ENCODE measurements at places on chromosomes 6 and 20.

DNA sequence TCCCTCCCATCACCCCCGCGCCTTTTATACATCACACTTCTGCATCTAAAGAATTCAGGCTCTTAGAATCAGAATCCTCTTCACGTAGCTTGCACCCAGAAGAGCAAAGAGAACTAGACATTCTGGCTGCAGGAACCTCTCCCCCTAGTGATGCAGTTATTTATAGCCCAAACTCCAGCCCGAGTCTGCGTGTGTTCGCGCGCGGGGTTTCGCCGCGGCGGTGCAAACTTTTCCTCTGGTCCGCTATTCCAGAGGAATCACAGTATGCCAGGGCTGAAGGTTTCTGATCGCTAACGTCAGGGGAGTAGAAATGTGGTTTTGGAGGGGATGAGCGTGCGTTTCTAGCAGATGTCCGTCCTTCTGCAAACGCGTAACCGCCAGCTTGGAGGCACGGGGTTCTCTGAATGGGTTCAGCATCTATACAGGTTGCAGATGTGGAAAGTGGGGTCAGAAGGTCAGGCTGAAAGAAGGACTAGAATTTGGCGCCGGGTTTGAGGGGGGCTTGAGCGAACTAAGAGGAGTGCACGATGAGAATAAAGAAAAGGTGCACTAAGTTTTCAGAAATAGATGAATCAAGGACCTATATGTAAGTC is 1.8 kb downstream of the EPHA7 start:
- no peak for DNase-seq

GRCh38 chr20:3820901-3821727 is 767 bp downstream of the AP5S1 start:
- no peak for DNase-seq

DNA sequence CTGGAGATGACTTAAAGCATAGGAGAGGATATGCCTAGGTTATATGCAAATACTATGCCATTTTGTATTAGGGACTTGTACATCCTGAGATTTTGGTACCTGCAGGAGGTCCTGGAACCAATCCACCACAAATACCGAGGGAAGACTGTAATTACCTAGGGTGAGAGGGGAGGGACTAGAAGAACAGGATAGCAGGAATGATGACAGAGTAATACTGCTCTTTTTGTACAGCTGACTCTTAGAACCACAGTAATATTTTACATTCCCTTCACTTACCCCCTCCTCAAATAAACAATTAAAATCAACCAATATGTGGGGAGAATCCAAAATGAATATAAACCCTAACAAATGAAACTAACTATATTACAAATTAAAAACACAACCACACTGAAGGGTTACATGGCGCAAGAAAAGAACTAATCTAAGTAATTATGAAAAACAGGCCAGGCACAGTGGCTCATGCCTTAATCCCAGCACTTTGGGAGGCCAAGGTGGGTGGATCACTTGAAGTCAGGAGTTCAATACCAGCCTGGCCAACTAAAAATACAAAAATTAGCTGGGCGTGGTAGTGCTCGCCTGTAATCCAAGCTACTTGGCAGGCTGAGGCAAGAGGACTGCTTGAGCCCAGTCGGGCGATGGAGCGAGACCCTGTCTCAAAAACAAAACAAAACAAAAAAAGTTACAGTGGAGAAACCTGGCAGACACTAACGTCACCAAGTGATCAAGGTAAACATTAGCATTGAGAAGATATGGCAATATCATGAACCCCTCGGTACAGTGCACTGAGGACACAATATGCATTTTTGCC is 37.1 kb downstream of the MAP1LC3A start:
- DNase-seq, result no peak

- no peak for DNase-seq
Measured at GRCh38 chr6:37134396-37135191, 35.4 kb upstream of the PIM1 start.

GRCh38 chr6:29925321-29925720 is 17.0 kb upstream of the HLA-A start:
- DNase-seq, result no peak

DNA sequence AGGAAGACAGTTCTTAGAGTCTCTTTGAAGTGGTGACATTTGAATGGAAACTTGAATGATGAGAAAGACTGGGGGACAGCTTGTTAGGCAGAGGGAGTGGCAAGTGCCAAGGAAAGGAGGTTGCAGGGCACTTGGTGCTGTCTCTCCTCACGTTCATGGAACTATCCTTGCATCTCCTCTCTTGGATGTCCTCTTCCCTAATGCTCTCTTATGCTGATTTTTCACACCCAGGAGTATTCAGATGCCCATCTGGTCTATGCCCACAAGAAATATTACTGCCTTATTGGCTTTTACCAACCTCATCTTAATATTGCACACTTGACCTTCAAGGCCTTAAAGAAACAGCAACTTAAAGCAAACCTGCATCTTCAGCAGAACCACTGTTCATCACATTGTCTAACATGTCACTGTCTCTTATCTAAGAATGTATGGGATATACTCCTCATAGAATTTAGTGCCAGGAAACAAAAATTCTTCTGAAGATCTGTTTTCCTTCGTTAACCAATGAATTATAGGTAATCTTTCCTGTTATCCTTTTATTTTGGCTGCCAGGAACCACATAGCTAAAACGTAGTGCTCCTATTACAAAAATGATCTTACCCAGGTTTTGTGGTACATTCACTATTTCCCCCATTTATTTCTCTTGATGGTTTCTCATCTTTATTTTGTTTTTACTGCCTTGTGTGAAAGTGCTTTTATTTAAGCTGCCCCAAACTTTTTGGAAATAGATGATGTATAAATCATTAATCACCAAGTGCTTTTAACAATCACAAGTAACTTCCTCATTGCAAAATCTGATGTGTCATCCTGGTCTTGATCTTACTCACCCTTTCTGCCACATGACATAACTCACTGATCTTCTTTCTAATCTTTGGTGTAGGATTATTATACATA is 12.8 kb downstream of the RGS17 start:
- DNase-seq, result no peak

- peak; percentile 18 for DNase-seq
Measured at GRCh38 chr6:148342350-148343046, at the start of gene SASH1. TSS of gene SASH1 (plus strand) at chr6:148342838. CDS start at chr6:148343068, 230 bp downstream.

DNA sequence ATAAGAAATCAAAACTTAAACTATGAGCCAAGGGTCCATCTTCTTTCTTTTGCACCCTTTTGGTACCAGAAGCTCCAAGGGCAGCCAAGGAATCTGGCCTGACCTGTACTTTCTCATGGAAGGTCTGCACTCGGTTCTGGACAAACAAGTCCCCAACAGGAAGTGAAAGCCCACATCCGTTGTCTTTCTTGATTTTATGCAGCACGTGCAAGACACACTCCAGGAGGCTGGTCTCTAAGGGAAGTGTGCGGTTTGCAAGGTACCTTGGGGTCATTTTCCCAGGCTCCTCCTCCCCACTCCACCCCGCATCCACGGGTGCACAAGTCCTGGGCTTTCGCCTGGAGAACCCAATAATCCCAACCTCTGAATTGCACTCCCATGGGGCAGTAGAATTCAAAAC is 101.9 kb downstream of the NFATC2 start:
- no peak for DNase-seq

DNA sequence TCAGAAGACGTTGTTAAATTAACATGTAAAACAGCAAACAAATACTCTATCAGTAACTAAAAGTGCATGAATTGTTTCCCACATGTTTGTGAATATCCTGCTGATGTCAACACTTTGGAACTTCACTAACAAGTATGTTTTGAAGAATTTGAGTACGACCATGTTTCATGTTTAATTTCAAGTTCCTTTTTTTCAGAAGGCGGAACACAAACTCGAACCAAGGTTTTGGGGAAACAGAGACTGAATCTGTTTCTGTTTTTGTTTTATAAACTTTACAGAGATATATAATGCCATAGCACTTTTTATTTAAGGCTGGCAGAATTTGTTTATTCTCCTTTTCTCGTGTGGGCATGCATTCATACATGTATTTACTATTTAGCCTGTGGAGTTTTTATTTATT is 509.3 kb upstream of the CITED2 start:
- DNase-seq, result no peak

DNA sequence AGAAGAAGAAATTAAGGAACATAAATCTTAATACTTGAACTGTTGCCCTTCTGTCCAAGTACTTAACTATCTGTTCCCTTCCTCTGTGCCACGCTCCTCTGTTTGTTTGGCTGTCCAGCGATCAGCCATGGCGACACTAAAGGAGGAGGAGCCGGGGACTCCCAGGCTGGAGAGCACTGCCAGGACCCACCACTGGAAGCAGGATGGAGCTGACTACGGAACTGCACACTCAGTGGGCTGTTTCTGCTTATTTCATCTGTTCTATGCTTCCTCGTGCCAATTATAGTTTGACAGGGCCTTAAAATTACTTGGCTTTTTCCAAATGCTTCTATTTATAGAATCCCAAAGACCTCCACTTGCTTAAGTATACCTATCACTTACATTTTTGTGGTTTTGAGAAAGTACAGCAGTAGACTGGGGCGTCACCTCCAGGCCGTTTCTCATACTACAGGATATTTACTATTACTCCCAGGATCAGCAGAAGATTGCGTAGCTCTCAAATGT is 17.1 kb downstream of the IRF4 start:
- DNase-seq, result peak; percentile 12

- no peak for DNase-seq
Measured at GRCh38 chr6:167050903-167051302, 51.7 kb downstream of the CEP43 start.

DNA sequence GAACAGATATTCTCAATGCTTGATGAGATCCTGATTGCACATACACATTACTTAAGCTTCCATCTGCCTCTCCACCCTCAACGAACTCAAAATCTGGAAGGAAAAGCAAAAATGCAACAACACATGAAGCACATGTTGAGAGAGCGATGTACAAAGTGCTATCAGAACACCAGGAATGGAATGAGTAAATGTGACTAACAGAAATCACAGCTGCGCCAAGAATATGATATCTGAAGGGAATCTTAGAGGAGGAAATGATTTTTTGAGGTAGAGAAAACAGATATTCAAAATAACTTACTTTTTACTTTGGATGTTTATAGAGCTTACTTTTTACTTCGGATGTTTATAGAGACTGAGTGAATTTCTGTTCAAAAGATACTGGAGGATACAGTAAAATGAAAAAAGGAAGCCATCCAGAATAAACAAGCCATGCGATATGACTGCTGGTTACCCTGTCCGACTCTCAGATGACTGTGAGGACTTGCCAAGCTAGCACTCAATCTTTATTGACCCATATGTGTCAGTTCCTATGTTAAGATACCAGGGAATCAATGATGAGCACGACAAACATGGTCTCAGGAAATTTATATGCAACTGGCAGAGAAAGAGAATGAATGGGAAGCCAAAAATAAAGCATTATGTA is 102.0 kb downstream of the SMLR1 start:
- no peak for DNase-seq

DNA sequence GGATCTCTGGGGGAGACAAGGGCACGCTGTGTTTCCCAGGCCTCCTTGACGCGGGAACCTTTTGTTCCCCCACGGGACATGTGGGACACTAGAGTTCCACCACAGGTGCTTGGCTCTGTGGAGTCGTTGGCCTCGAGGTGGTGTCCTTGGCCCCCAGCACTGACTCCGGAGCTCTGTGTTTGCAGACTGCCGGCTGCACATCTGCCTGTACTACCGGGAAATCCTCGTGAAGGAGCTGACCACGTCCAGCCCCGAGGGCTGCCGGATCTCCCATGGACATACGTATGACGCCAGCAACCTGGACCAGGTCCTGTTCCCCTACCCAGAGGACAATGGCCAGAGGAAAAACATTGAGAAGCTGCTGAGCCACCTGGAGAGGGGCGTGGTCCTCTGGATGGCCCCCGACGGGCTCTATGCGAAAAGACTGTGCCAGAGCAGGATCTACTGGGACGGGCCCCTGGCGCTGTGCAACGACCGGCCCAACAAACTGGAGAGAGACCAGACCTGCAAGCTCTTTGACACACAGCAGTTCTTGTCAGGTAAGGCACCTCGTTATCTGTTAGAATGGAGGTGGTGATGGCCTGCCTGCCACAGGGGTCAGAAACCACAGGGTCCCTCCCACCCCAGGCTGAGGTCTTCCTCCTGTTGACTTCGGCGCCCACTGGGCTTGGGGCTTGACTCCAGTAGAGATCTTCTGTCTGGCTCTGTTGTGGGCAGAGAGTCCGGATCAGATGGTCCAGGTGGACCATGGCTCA is 9.9 kb downstream of the IRF4 start:
- no peak for DNase-seq

- DNase-seq, result no peak
Measured at GRCh38 chr20:63521602-63522001, 1.0 kb downstream of the PPDPF start.

DNA sequence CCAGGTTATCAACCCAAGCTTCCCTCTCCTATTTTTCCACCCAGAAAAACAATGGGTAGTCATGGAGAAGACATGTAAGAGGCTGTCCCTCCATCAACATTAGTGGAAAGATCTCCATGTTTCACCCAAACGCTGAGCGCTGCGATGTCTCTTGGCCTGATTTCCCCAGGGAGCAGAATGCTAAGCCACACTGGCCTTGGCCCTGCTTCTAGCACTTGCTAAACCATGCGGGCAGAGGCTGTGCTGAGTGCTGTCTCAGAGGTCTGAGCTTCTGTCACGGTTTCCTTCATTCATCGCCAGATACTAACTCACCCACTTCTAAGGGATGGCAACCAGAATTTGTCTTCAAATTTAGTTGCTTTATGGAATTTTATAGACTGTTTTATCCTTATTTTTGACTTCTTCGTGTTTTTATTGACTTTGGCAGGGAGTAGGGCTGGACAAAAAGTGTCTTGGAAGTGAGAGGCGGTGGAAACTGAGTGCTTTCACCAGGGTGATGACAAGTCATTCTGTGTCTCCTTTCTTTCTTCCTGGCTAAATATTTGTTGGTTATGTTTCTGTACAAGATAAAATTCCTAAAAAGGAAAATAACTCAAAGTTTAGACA is 181.4 kb upstream of the UST start:
- no peak for DNase-seq

GRCh38 chr6:108810057-108810643 is 38.1 kb upstream of the ARMC2 start:
- no peak for DNase-seq

DNA sequence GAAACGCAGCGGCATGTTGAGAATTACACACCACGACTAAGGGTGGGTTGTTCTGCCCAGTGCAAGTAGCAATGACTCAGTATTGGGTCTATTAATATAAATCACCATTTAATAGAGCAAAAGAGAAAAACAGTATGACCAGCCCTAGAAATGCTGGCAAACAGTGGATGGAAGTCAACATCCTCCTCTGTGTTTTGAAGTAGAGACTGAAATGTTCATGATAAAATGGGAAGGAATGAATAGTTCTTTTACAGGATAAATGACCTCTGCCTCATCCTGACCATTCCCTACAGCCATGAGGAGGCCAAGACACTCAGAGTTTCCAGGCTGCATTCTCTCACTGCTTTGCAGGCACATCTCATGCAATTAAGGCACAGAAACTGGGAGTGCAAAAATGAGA is 111.8 kb downstream of the PSMB1 start:
- no peak for DNase-seq

GRCh38 chr6:5995949-5996713 is 10.6 kb downstream of the NRN1 start:
- DNase-seq, result peak; percentile 57

DNA sequence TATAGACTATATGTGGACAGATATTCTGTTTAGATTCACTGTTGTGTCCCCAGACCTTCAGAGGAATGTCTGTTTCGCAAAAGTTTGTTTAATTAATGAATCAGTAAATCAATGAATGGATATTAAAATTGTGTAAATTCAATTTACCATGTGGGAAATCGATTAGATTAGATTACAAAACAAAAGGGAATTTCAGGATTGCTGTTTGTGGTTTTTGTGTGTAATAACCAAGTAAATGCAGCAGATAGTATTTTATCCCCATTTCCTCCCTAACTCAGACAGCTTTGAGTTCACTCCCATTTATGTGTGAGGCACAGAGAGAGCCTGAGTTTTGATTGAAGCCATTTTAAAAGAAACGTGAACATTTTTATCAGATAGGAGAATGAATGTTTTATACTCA is 214.8 kb downstream of the ADGB start:
- DNase-seq, result no peak

All from NCI-H1930 (cell line).